ENCODE measurements at places on chromosomes 5 and 9.

DNA sequence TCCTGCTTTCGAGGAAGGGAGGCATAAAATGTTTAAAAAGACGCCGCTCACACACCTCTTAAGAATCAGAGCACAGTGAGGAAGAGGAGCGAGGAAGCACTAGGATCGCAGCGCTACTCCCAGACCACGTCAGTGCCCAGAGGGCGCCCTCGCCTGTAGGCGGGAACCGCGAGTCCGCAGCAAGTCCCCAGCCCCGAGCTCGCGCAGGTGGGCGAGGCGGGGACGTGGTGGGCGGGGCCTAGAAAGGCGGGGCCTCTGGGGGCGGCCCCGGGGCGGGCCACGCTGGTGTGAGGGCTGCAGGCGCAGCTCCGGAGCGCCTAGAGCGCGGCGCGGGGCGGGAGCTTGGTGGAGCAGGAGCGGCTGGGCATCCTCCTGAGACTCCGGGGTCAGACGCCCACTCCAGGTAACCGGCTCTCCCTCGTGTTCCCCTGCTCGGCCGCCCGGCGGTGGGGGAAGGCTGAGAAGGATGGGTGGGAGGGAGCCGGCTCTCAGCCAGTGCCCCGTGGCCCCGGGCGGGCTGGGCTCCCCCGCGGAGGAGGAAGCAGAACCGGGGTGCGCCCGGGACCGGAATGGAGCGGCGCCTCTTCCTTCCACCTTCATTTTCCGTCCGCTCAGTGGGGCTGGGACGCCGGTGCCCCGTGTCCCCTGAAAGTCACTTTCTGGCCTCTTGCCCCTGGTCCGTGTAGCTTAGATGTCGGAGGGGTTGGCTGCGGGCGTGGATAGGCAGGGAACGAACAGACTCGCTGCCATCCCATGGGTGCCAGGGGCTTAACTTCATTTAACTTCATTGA, at the start of gene GCNT1:
TSS of gene GCNT1 (plus strand) at position 280 of the 791 bp plus-strand sequence. CDS start 43,200 bp downstream, outside the sequence.
- peak; percentile 88 for DNase-seq

GRCh38 chr5:72831685-72832084, 15.2 kb downstream of the TNPO1 start:
- DNase-seq, result no peak

DNA sequence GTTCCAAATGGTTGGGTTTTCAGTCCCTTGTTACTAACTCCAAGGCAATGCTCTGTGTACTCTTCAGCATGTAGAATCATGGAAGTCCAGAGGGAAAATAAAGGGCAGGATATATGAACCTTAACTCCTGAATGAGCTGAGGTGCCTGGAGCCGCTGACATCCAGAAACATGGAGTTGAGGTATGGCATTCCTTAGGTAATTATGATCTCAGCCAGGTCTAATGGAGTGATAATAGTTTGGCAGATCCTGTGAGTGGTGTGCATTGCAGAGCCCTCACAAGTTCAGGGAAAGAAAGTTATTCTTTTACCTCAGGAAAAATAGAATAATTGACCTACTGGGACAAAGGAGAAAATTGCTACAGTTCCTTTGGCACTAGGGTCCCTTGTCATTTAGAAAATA, 369.1 kb downstream of the ZNF608 start:
- no peak for DNase-seq

- no peak for DNase-seq
Observed at GRCh38 chr5:27876071-27876470, 837.7 kb upstream of the CDH9 start.

- DNase-seq, result no peak
Observed at GRCh38 chr5:6704361-6704851, 8.8 kb upstream of the TENT4A start.

DNA sequence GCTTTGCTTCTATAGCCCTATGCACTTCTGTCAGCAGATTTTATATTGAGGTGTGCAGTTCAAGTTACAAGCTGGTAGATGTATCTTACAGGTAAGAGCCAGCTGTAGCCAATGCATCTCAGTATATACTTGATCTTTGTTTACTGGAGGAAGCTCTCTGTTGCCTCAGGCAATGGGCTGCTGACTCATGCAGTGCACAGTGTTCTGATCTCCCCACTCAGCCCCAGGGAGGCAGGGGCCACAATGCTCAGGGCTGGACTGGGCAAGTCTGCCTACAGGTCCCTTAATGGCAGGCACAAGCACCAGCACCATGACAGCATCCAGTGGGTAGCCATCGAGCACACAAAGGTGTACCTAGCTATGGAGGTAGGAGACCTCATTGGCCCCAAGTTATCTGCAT, 178.8 kb upstream of the CDH10 start:
- no peak for DNase-seq

- no peak for DNase-seq
Observed at GRCh38 chr9:95857896-95858295, 17.6 kb upstream of the ERCC6L2 start.

- no peak for DNase-seq
Observed at GRCh38 chr5:78587081-78587774, 61.3 kb downstream of the LHFPL2 start.

GRCh38 chr9:122797316-122798063, 2.4 kb upstream of the OR1K1 start:
- no peak for DNase-seq

- peak; percentile 85 for DNase-seq
Observed at GRCh38 chr9:34500623-34501267, 22.0 kb downstream of the ENHO start.

DNA sequence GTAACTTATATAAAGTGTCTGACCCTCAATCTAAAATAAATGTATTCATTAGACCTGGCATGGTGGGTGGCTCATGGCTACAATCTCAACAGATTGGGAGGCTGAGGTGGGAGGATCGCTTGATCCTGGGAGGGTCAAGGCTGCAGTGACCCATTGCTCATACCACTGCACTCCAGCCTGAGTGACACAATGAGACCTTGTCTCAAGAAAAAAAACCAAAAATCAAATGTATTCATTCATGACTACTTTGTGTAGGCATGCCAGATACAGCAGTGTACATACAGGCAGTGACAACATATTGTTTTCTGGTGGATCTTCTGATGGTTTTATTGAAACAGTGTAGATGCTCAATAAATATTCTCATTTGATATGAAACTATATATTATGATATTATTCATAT, 201.0 kb downstream of the TRIM32 start:
- no peak for DNase-seq

- DNase-seq, result no peak
Observed at GRCh38 chr9:136218673-136219072, 13.7 kb upstream of the LHX3 start.

DNA sequence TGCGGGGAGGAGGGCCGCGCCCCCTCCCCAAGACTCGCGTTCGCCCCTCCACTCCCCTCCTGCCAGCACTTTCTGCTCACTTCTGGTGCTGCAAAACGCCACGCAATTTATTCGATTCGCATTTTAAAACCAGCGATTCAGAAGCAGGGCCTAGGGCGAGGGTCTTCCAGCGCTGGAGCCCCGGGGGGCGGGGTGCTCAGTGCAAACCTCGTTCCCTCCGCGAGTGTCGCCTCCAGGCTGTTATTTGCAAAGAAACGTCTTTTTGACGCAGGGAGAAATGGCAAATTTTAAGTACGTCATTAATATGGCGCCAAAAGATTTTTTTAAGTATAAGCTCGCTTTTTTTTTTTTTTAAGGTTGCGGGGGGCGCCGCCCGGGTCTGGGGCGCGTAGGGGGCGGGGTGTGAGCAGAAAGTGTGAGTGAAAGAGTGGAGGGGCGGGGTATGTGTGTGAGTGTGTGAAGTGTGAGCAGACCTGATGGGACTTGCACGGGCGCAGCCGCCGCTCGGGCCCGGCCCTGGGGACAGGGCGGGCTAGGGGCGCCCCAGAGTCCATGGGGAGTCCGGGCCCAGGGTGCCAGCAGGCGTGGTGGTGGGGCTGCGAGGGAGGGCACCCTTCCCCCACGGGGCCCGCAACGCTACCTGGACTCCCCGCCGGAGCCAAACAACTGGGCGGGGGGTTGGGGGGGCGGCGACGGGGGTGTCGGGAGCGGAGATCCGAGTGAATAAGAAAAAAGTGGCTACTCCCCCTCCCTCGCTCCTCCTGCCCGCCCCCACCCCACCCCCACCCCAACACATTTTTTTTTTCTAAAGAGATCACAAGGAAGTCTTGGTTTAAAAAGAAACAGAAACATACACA, at the start of gene JADE2:
TSS of gene JADE2 (plus strand) at position 845 of the 857 bp plus-strand sequence. CDS start 10,188 bp downstream, outside the sequence.
- DNase-seq, result peak; percentile 76

GRCh38 chr5:59874675-59875074, 18.9 kb downstream of the PDE4D start:
- no peak for DNase-seq

GRCh38 chr9:132187121-132187620, 25.3 kb downstream of the NTNG2 start:
- no peak for DNase-seq

DNA sequence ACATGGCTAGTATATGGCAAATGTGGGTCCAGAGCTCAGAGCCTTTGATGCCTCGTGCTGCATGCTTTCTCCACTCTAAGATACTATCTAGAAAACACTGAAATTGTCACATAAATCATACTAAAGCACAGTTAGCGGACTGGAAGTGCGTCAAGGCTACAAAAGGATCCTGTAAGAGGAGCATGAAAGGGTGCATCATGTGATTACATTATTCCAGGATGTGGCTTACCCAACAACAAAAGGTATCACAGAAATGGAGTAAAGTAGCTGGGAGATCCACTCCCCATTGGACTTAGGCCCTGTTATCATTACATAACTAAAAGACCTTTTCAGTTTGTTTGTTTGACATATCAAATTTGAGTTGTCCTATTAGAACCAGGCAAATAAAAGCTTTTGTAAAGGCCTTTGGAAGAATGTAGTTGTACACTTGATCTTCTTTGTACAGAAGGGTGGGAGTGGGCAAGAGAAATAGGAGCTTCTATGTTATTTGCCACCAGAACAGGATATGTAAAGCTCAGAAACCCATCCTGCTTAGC, 6.9 kb downstream of the SLC31A1 start:
- no peak for DNase-seq

DNA sequence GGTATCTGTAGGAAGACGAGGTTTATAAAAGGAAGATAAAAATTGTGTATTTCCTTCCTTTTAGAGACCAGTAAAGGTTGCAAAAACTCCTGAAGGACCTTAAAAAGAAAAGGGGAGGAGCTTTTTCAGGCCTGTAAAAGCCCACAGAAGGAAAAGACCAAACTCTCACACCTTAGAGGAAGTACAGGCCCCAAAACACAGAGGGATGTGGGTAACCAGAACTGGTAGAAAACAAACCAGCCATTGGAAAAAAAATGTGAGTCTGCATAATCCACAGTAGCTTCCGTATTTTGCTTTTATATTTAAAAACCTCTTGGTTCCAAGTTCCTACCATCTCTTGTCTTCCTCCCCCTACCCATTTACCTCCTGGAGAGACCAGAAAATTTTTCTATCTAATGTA, 8.5 kb downstream of the GIN1 start:
- no peak for DNase-seq

DNA sequence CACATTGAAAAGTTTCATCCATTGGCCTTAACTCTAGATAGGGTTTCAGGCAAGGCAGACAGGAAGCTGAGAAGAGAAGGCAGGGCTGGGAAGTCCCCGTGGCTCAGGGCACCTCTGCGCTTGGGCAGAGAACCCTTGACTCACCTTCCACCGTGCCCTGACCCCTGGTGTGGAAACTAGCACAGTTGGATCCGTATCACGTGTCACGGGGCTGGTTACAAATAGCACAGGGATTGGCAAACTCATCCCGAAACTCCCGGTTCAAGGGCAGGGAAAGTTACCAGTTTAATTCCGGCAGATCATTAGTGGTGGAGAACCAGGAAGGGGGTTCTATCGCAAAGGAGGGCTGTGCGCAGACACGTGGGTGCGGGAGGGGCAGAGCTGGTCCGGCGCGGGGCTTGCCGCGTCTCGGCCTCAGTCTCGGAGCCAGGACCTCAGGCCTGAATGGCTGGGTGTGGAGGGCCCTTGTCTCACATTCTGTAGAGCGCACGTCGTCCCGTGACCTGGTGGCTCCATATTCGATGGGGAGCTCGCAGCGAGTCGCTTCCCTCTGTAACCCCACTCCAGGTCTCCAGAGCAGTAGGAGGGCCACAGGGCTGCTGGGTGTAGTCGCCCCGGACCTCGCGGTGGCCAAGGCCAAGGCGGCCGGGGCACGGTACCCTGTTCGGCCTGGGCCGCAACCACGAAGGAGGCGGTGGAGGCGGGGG, 771 bp upstream of the TMEM171 start:
- DNase-seq, result peak; percentile 18

DNA sequence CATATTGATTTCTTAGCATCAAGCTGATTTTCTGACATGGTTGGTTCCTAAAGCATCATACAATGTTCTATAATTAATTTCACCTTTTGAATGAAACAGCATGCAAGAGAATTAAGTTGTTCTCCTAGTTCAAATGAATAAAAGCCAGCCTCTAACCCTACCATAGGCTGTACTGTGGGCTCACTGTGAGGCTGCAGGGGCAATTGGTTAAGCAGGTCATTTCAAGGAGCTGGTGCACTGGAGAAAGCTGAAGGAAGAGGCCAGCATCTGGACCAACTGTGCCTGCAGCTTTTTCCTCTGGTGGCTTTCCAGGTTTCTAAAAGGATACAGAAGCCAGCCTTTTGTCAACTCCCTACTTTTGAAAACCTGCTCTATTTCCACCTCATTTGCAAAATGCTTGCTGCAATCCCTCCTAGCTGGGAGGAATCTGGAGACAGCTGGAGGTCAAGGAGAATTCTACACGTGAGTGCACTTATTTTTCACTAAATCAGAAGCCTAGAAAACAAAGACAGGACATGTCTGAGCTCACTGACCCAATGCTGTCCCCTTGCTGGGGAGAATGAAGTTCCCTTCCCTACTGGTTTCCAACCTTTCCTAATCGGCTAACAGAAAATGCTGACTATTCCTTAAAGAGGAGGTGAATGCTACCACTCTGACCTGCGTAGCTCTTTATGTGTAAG, 158.9 kb downstream of the APBA1 start:
- no peak for DNase-seq

DNA sequence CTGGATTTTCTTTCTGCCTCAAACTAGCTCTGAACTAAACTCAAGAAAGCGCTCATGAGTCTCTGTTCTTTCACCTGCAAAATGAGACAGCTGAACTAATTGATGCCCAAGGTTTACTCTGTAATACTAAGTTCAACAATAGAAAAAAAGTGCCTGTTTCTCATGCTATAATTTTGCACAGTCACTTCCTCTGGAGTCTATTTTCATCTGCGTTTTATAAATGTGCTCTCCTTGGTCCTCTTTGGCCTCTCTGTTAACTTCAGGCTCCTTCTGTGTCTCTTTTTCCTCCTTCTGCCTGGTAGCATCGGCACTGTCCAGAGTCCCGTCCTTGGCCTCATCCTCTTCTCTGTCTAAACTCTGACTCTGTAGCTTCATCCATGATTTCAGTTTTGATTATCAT, 311.9 kb upstream of the TLE4 start:
- DNase-seq, result no peak

GRCh38 chr5:149732324-149733128, 2.4 kb downstream of the PPARGC1B start:
- no peak for DNase-seq

- no peak for DNase-seq
Observed at GRCh38 chr5:174723979-174724483, 351 bp upstream of the MSX2 start.

- DNase-seq, result no peak
Observed at GRCh38 chr5:171770153-171770552, 15.5 kb upstream of the SMIM23 start.

DNA sequence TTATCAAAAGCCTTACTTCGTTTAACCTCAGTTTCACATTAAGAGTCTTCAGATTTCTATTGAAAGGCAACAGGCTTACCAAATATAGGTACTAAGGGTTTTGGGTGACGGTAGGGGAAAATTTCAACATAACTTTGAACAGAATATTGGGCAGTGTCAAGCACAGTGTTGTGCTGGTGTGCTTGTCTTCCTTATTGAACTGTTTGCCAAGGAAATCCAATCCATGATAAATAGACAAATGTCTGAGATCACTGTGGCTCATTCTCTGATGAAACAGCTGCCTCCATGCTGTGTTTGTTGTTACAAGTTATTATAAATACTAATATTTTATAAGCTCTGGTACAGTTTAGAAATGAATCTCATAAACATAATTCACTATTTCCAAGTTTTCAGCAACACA, 730.1 kb downstream of the NR2F1-AS1 start:
- no peak for DNase-seq
